ENCODE measurements at places on chromosomes 7 and 10. TPM values are rescaled to one million over a fixed set of nuclear protein-coding genes. Genes with fewer than 3 reads are reported as not detected.

The LRRC18 gene
- not detected for total RNA-seq

The HABP2 gene
- total RNA-seq: 0.72 TPM

The AGR2 gene
- 3.5 TPM for total RNA-seq

The KLLN gene
- total RNA-seq: not detected

The GARIN1A gene
- total RNA-seq: not detected

The ZNF800 gene
- 7.6 TPM for total RNA-seq

The PHYHIPL gene
- not detected for total RNA-seq

The NFE2L3 gene
- 88.0 TPM for total RNA-seq

The HOXA5 gene
- total RNA-seq: 130 TPM

All from Caki2 (cell line).